ENCODE measurements at places on chromosomes 11 and 22.
A peak's percentile ranks its signal among the peaks of the same experiment; 100 is the strongest.

DNA sequence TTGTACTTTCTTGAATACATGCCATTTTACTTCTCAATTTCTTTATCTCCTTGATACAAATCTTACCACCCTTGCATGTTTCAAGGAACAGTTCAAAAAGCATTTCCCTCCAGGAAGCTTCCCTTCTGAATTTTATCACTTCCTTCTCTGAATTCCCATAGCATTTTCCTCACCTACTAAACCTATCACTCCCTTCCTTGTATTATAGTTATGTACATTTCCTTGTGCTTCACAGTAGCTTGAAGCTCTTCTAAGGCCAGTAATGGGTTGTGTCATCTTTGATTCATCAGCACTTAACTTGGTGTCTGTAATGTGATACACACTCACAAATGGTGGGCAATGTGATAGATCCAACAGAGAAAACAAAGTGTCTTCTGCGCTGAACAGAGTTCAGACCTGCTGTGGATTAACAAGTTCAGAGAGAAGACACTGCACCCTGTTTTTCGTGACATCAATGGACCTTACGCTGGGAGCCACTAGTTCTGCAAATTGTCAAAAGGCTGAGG lies 127.5 kb downstream of the CCDC81 start:
- no peak for DNase-seq

GRCh38 chr11:44421090-44421675 lies 111.2 kb upstream of the ALX4 start:
- peak; percentile 22 for DNase-seq

GRCh38 chr11:60498853-60499252 lies 6.3 kb downstream of the MS4A12 start:
- DNase-seq = no peak

GRCh38 chr11:61972672-61973475 lies 5.4 kb upstream of the FTH1 start:
- DNase-seq = peak; percentile 72

DNA sequence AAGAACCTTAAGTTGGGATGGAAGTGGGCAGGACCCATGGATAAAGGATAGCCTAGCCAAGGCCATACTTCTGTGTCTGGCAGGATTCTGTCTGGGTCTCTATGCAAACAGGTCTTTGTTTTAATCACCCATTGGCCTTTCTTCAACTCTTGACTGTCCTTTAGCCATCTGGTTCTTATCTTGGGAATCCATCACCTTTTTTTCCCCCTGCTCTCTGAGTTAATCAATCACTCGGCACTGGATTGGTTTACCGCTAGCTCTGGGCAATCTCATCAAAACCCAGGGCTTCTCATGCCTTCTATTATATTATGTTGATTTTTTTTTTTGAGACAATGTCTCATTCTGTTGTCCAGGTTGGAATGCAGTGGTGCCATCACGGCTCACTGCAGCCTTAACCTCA lies 1.8 kb upstream of the RNF169 start:
- no peak for DNase-seq

DNA sequence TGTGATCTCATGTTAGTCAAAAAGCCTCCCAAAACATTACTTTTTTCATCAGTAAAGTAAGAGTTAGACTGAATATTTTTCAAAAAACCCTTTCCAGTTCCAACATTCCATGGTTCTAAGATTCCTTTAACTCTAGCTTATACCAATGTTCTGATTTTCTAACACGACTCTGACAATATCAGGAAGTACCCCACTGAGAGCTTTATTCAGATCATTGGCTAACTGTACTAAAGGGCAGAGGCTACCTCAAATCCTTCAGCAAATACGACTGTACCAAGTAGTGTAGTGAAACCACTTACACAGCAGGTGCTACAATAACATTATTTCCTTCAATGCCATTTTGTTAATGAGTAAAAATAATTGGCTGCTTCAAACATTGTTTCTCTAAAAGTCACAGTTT lies 213.4 kb upstream of the PITPNB start:
- no peak for DNase-seq

- no peak for DNase-seq
Measured at GRCh38 chr11:132361011-132361550, 990.7 kb downstream of the NTM start.

GRCh38 chr11:4388221-4388620 lies 5.3 kb downstream of the TRIM21 start:
- DNase-seq = no peak

GRCh38 chr22:26235792-26236487 lies 66.7 kb downstream of the SEZ6L start:
- DNase-seq = no peak

Data from left lobe of liver (tissue), 2 donors.